Esophagus muscularis mucosa (tissue), 4 donors: ENCODE measurements at places on chromosomes 1 and 21. TPM values are rescaled to one million over a fixed set of nuclear protein-coding genes. Genes with fewer than 3 reads are reported as not detected.
A peak's percentile ranks its signal among the peaks of the same experiment; 100 is the strongest.

DNA sequence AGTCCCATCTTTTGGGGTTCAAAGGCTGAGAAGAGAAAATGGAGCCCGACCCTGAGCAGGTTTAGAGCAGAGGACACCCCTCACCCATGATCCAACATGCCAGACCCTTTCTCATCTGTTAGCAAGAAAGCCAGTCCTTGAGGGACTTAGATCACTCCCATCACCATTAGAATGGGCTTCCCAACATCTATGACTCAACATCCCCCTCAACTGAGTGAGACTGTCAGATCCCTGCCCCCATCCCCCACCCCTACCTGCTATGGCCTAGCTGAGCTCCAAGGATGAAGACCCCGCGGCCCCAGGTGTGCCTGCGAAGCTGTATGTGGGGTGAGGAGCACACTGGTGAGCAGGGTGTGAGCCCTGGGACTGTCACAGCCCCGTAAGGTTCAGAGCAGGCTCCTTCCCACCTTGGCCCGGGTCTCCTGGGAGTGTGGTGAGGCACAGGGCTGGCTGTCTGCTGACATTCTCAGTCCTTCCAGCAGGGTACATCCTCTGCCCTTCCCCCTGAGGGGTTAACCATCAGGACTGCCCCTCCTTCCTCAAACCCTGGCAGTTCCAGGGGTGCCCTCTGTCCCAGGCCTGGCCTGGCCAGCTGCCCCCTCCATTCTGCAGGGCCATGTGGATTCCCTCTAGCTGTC is 21.4 kb upstream of the BLACAT1 start:
- no peak for DNase-seq
- peaks cover 9% of the 10 kb centered on the region for H3K4me1 ChIP-seq
- H3K36me3 ChIP-seq, result no peaks in the 10 kb centered on the region
- peaks cover 93% of the 10 kb centered on the region for H3K27me3 ChIP-seq
- no peak overlapping the region for H3K27ac ChIP-seq
- no peak overlapping the region for H3K4me3 ChIP-seq

DNA sequence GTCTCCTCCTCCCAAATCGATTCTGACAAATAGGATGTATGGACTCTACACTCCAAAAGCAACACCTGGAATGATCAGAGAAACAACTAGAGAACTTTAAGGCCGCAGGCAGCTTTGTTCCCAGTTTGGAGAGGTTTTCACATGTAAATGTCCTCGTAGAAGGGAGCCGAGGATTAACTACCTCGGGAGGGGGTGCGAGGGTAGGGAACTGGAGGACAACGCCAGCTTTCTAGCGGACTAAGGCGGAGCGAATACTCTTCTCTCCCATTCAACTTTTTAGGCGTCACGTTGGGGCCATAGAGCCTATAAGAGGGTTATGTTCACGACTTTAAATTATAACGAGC is 1.2 kb downstream of the SCAF4 start:
- no peaks in the 10 kb centered on the region for H3K27me3 ChIP-seq
- peak overlapping the region; percentile 99 for H3K27ac ChIP-seq
- peak overlapping the region; percentile 97 for H3K4me3 ChIP-seq
- peaks cover 63% of the 10 kb centered on the region for H3K4me1 ChIP-seq

- no peaks in the 10 kb centered on the region for H3K27me3 ChIP-seq
- DNase-seq, result no peak
- H3K4me3 ChIP-seq, result peak overlapping the region; percentile 97
- H3K4me1 ChIP-seq, result peaks cover 77% of the 10 kb centered on the region
- H3K36me3 ChIP-seq, result no peaks in the 10 kb centered on the region
- peak overlapping the region; percentile 42 for H3K27ac ChIP-seq
Measured at GRCh38 chr1:24749252-24749651, 4.0 kb downstream of the CLIC4 start.

Gene SPRR1B
- not detected for total RNA-seq

Gene GSTM1
- not detected for total RNA-seq
